NCI-H774 (cell line): ENCODE measurements at places on chromosomes 2 and 18.

- no peak for DNase-seq
Measured at GRCh38 chr2:31992025-31992579, 18.7 kb downstream of the MEMO1 start.

DNA sequence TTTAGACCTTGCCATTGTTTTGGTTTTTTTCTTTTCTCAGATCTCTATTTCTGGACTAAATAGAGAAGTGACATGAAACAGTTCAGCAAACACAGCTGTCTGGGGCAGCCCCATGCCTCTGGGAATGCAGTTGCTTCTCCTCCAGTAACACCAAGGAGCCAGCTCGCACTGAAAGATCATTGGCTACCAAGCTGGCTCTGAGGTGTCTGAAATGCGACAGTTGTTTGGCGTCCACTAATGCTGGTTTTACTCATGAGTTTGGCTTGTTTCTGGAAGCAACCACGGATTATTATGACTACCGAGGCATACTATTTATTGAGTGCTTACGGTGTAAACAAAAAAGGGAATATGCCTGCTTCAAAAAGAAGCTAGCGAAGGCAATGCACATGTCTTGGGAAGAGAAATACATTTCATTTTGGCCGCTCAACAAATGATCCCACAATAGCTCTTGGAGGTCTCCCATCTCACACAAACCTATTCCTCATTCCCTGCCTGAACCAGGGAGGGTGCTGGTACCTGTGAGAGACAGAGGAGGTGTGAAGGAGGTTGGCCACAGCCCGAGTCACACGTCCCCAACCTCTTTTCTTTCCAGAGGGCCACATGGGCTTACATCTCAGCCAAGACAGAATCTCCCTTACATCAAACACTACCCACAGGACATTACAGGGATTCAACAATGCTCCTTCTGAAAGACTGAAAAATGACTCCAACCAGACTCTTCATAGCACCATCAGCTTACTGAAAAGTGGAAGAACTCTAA, 37.5 kb upstream of the NEB start:
- DNase-seq = peak; percentile 12

- DNase-seq = no peak
Measured at GRCh38 chr2:239466061-239466754, 65.4 kb upstream of the HDAC4 start.

DNA sequence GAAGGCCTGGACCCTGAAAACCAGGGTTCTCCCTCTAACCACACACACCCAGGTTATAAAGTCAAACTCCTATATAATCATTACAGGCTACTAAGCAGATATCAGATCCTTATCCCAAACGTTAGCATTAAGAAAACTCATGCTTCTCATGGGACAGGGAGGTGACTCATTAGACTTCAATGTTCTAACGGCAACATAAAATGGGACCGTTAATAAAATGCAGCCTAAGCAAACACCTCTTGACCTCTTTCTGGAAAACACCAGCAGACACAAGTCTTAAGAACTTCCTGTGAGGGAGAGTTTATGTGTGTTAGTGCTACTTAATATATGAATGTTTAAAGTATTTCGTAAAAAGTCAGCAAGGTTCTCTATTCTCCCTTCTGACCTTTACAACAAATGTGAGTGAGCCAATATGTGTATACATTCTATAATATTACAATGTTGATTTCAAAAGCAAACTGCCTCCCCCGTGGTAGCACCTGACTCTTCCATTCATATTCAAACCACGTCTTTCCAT, 31.7 kb downstream of the LPIN2 start:
- no peak for DNase-seq

GRCh38 chr2:161199912-161200701, 39.9 kb downstream of the TANK start:
- DNase-seq = no peak

GRCh38 chr2:119715409-119716283, 36.6 kb downstream of the TMEM177 start:
- no peak for DNase-seq

- no peak for DNase-seq
Measured at GRCh38 chr2:215354771-215355695, 43.2 kb downstream of the ATIC start.

GRCh38 chr2:6780765-6781274, 84.9 kb downstream of the CMPK2 start:
- no peak for DNase-seq

GRCh38 chr2:158797963-158798700, 3.0 kb downstream of the DAPL1 start:
- no peak for DNase-seq

DNA sequence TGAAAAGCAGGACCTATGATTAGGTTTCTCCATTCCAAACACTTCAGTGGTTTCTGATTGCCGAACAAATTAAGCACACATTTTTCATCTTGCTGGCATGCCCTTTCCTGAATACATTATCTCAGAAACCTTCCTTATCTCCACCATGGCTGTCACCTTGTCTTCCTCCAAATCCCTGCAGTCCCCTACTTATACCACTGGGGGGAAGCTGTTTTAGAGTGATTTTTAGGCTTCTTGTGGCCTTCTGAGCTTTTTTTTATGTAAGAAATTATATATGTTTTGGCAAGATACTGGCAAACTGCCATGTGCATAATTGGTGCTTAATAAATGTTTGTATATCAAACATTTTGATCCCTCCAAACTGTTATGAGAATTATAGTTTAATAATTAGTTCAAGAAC, 229.2 kb downstream of the MYT1L start:
- no peak for DNase-seq

- peak; percentile 1 for DNase-seq
Measured at GRCh38 chr2:42303252-42303651, 57.8 kb downstream of the COX7A2L start.

GRCh38 chr2:109422758-109423500, 190.8 kb downstream of the SEPTIN10 start:
- no peak for DNase-seq

GRCh38 chr2:17306706-17307105, 211.5 kb downstream of the RAD51AP2 start:
- DNase-seq = no peak

DNA sequence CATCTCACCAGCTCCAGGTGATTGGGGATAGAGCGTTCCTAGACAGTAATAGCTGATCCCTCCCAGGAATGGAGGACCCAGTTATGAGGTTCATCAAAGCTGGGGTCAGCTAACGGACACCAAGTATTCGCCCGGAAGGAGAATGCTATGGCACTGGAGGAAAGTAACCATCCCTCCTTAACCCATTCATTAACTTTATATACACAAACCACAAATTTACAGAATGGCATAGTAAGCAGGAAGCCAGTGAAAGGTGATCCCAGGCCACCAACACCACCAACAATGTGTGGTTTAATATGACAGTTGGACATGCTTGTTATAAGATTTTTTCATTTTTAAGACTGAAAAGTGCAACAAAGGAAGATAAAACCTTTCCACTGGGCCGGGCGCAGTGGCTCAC, 55.3 kb upstream of the CHMP1B start:
- no peak for DNase-seq

- DNase-seq = no peak
Measured at GRCh38 chr2:101474731-101475384, at the start of gene RFX8. RFX8 (minus strand) TSS chr2:101475112; CDS start chr2:101466848, 8,264 bp downstream.

GRCh38 chr18:11733031-11733430, 44.0 kb downstream of the GNAL start:
- DNase-seq = peak; percentile 56

DNA sequence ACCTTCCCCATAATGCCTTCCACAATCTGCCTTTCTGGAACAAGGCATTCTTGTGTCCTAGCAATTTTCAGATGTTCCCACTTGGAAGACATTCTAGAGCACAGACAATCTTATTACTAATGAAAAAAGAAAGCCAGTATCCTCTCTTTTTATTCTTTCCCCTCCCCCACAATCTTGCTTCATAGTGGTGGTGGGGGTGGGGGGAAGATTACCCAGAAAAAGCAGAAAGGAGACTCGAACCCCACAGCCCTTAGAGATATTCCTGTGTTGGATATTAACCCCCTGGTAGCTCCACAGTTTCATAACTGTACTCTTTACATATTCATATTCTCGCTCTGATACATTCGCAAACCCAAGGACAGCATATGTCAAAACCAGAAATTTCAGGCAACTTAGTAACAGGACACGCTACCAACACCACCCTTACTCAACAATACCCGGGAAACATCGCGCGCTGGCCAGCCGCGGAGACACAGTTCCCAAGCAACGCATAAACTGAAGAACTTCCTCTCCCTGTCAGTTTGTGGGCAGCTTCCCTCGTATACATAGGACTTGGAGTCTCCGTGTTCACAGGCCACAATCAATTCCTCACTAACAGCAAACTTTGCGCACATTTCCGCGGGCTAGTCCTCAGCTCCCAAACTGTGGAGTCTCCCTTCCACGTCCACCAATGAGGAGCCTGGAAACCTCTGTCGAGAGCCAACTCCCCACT, 793 bp downstream of the NR4A2 start:
- DNase-seq = peak; percentile 28

DNA sequence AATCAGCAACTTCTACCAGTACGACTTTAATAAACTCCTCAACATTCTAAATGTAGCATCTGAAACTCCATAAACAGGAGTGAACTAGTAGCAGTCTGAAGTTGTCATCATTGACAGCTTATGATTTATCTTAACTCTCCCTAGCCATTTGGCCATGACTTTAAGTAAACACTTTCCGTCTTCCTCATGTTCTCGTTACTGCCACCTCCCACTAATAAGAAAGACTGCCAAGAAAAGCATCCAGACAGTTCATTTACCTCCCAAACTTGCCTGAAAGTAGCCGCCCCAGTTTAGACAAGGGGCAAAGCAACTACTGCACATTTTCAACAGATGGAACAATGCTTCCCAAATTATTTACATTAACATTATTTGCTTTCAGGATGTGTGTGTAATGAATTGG, 287.5 kb downstream of the OSR1 start:
- DNase-seq = no peak

DNA sequence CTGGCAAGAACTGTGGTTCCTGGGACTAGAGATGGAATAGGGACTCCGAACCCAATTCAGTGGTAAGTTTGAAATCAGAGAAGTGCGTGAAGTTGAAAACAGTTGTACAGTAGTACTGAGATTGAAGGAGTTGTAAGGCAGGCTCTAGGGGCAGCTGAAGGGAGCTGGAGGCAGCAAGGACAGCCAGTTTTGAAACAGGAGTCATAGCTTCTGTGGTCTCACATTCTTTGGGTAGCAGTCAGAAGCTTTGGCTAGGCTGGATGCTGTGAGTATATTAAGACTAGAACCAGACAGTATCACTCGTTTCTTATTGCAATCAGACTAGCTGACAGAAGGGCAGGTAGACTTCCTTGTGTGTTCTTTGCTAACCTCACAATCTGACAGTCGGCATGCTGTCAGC, 64.5 kb upstream of the ADAM23 start:
- no peak for DNase-seq

DNA sequence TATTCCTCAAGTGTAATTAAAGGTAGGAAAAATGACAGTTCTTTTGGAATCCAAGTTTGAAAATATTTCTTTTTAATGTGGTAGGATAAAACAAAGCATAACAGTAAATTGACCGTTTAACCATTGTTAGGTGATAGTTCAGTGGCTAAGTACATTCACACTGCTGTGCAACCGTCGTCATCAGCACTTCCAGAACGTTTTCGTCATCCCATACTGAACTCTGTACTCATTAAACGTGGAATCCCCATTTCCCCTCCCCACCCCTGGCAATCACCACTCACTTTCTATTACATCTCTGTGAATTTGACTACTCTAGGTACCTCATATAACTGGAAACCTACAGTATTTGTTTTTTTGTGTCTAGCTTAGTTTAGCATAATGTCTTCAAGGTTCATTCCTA, 32.9 kb upstream of the FZD5 start:
- DNase-seq = no peak

GRCh38 chr2:27901234-27901633, 10.7 kb downstream of the BABAM2 start:
- DNase-seq = no peak

- no peak for DNase-seq
Measured at GRCh38 chr2:172864182-172864581, 128.5 kb downstream of the RAPGEF4 start.

GRCh38 chr2:113361051-113361450, 76.4 kb upstream of the ZNG1B start:
- DNase-seq = no peak

GRCh38 chr2:240302041-240302440, 133.4 kb upstream of the GPC1 start:
- no peak for DNase-seq

GRCh38 chr2:72991980-72992733, 74.8 kb downstream of the EMX1 start:
- DNase-seq = no peak

- no peak for DNase-seq
Measured at GRCh38 chr18:76420898-76421684, 74.0 kb downstream of the ZNF516 start.

- DNase-seq = no peak
Measured at GRCh38 chr2:102116630-102117471, 25.7 kb upstream of the IL1R1 start.

GRCh38 chr2:128664499-128664971, 345.9 kb upstream of the HS6ST1 start:
- DNase-seq = no peak

- no peak for DNase-seq
Measured at GRCh38 chr2:239813261-239814115, 211.7 kb downstream of the NDUFA10 start.

DNA sequence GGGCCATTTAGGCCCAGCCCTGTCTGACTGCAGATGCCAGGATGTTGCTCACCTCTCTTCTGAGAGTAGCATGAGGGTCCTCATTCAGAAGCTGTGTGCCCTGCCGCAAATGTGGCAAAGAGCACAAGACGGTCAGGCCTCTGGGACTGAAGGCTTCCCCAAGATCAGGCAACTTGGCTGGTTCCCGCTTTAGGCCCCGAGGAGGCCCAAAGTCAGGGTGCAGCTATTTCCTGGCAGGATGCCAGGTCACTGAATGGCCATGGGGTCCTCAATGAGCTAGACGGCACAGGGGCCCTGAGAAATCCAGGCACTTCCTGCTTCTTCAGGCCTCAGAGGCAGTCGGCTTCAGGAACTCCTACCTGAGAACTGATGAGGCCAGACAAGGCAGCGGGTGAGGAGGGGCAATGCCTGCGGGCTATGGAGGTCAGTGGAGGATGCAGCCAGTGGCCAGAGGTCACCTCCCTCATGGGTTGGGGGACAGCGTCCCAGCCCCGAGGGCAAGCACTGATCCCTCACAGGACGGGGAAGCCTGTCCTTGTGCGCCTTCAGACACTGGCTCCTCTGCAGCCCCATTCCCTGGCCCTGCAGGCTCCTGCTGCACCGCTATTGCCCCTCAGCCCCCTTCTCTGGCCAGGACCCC, 44.9 kb downstream of the LMAN2L start:
- DNase-seq = no peak

DNA sequence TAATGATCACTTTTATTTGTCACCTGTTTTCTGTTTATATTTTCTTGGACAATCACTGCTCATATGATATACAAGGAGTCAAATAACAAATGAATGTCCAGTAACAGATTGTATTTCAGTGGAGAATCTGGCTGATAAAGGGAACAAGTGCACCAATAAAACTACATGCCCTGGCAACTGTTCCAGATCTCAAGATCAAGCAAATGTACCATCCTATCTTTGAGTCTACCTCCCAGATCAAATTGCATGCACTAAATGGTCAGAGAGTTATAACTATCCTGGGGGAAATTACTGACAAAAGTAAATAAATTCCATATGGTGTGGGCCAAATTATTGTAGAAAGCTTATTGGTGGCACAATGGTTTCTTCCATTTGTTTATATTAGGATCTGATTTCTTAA, 452.8 kb downstream of the MBD2 start:
- no peak for DNase-seq

GRCh38 chr2:53445383-53446070, 322.1 kb upstream of the CHAC2 start:
- DNase-seq = no peak
